AG08395 (cell line): ENCODE measurements at places on chromosomes 3 and 15.

DNA sequence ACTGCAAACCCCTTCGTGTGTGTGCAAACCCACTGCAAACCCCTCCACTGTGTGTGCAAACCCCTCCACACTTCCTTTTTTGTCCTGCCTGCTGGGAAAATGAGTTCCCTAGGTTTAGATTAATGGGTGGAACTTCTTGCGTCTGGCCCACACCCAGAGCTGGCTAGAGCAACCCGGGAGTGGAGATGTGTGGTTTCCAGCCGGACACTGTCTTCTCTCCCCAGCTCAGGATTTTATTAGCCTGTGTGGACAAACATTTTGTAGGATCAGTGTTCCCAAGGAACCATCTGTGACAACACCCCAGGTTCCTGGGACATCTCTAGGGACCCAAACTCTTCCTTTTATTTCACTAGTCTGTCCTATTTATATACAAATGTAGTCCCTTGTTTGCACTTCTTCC, 9.6 kb upstream of the LRRK1 start:
- no peak for DNase-seq

GRCh38 chr15:42999201-42999779, 78.7 kb upstream of the TTBK2 start:
- DNase-seq, result no peak

DNA sequence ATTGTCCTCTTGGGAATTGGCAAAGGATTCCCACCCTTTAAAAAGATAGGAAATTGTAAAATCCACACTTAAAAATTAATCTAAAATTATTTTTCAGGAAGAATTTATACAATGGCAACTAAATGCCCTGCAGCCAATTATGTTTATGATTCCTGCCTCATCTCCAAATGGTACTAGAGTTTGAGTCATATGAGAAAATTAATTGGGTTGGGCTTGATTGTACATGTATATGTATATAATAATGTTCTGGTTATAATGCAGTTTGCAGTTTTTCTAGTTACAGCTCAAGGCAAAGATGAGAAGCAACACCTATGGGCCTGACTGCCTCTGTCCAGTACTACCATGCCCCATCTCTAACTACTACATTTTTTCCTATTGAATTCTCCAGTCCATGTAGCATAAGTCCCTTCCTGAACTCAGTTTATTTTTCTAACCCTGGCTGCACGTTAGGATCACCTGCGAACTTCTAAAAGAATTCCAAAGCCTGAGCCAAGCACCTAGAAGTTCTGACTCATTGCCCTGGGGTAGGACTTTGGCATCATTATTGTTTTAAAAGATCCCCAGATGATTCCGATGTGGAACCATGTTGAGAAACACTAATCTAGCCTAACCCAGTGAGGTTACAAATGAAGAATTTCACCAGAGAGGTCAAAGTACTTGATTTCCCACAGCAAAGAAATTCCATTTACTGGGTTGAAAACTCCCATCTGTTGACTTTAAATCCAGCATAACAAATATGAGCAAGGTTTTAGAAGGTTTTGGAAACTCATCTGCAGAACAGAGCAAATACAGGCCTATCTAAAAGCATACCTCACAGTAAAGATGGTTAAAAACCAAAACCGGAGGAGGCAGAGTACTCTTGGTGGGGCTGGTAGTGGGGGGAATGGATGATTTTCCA, 19.4 kb downstream of the TGFBR2 start:
- DNase-seq, result peak; percentile 14

GRCh38 chr3:129039271-129040038, 21.1 kb upstream of the GP9 start:
- DNase-seq, result no peak

DNA sequence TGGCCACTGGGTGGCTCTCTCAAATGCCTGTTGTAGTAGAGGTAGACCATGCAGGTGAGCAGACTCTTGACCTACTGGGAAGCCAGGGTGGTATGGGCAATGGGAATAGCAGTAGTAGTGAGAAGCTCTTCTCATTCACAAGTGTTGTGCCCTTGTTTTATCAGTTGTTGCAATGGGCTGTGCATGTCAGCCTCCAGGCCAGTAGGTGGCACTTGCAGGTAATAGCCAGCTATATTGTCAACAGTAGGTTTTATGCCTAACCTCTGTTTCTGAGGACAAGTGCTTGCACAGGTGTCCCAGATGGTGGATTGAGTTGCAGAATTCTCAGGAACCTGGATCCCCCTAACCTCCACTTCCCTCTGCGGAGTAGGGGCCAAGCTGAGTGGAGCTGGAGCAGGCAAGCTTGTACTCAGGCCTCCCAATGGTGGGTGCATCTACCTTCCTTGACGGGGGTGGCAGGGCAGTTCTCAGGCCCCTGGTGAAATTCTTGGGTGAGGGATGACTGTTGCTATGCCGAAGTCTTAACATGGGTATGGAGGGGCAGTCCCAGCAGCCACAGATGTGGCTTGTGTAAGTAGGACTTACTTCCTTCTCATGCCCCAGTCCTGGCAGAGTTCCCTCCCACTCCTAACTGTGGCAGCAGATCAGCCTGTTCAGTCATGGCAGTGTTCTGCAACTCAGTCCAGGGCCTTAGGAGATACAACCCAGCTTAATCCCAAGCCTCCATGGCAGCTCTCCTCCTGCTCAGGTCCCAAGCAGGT, 104.3 kb downstream of the NEO1 start:
- no peak for DNase-seq

DNA sequence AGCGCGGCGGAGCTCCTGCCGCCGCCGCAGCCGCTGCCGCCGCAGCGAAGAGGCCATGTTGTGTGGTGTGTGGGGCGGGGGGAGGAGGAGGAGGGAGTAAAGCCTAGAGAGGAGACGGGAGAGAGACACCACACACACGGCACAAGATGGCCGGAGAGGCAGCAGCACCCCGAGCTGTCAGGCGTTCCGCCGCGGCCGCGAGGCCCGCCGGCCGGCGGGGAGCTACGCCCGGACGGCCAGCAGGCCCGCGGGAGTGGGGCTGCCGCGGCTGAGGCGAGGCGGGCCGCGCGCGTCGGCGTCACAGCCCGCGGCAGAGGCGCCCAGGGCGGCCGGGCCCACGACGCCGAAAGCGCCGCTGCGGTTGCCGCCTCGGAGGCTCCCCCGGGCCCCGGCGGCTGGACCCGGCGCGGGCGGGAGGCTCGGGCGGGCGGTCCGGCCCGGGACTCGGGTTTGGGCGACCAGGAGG, 17.4 kb upstream of the CHD2 start:
- DNase-seq, result no peak

DNA sequence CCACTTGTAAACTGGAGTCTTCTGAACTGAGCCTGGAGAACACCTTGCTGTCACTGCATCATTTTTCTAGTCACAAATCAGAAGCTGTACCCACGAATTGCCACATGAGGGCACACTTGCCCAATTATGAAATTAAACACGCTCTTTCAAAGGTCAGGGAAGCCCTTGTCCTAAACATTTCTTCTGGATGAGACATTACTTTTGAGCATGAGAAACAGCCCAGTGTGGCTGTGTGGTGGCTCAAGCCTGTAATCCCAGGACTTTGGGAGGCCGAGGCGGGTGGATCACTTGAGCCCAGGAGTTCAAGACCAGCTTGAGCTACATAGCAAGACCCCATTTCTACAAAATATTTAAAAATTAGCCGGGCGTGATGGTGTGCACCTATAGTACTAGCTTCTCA, 27.5 kb upstream of the CFAP161 start:
- DNase-seq, result peak; percentile 82

DNA sequence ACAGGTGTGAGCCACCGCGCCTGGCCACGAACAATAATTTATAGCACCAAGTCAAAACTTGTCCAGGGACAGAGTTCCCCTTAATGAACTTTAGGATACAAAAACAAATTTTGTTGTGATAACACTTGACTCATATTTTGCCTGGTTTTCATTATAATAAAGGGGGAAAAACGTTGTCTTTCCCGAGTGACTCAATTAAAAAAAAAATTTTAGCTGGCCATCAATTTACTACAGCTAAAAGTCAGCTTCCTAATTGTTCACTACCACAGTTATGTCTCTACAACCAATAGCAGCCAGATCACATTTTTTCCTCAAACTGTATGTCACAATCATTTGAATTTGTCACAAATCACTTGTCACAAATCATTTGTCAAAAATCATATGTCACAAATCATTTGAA, 116.0 kb downstream of the P3H2 start:
- no peak for DNase-seq

- no peak for DNase-seq
These were observed 22.0 kb upstream of the DOCK3 start for GRCh38 chr3:50652709-50653108.

- no peak for DNase-seq
These were observed 868 bp downstream of the BTBD1 start for GRCh38 chr15:83066034-83066733.

DNA sequence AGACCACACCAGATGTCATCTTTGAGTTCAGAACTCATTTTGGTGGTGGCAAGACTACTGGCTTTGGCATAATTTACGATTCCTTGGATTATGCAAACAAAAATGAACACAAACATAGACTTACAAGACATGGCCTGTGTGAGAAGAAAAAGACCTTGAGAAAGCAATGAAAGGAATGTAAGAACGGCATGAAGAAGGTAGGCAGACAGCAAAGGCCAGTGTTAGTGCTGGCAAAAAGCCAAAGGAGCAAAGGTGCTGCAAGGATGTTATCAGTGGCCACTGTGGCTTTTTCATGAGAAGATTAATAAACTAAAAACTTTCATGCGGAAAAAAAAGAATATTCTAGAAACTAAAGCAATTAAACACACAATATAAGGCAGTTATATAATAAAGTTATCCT, 21.9 kb downstream of the AAGAB start:
- no peak for DNase-seq

- no peak for DNase-seq
These were observed 53.3 kb upstream of the GLCE start for GRCh38 chr15:69107025-69107620.
